Natural killer cell treated with Interleukin-12 subunit alpha and Interleukin-12 subunit beta and Interleukin-15 and Interleukin-18, amount 100 ng/mL, for 72 hours (primary cell): ENCODE measurements at places on chromosomes 7 and 10. TPM values are rescaled to one million over a fixed set of nuclear protein-coding genes. Genes with fewer than 3 reads are reported as not detected.

DNA sequence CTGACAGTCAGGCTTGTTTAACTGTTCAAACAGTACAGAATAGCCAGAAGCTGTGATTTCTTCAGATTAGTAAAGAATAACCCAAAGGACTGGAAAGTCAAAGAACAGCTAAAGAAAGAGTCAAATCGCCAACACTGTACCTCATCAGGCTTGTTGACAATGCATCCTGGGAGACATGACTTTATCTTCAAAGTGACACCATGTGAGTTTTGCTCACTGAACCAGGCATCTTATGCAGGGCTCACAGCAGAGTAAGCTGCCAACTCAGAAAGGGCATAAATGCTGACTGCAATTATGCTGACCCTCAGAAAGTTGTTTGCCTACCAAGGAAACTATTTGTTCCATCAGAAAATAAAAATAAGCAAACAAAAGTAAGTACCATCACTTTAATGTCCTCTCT is 96.4 kb downstream of the MAGI2 start:
- no peak for DNase-seq

GRCh38 chr10:18100669-18101068 is 39.6 kb upstream of the CACNB2 start:
- no peak for DNase-seq

CADPS2 gene
- total RNA-seq, result not detected

EPDR1 gene
- total RNA-seq, result 3.3 TPM

CCDC172 gene
- total RNA-seq, result not detected

- no peak for DNase-seq
These were observed 768 bp downstream of the CHCHD2 start for GRCh38 chr7:56105508-56105907.

GPR15LG gene
- not detected for total RNA-seq

NKX1-2 gene
- total RNA-seq, result not detected

DNA sequence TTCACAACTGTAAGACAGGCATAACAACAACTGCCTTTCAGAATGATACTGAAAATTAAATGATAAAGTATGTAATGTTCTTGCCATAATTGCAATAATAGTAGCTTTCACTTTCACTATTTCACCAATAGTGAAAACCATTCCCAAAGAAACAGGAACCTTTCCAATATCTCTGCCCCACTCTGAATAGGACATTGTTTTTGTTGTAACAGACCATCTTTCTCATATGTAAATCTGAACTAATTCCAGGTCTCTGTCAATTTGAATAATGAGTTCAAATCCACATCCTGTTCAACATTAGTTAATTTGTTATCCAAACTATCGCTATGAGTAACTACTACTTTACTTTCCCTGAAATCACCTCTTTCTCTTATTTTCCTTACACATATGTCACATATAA is 148.0 kb downstream of the LRRN3 start:
- no peak for DNase-seq

- DNase-seq, result no peak
These were observed 19.8 kb upstream of the VWDE start for GRCh38 chr7:12423355-12423996.

DNA sequence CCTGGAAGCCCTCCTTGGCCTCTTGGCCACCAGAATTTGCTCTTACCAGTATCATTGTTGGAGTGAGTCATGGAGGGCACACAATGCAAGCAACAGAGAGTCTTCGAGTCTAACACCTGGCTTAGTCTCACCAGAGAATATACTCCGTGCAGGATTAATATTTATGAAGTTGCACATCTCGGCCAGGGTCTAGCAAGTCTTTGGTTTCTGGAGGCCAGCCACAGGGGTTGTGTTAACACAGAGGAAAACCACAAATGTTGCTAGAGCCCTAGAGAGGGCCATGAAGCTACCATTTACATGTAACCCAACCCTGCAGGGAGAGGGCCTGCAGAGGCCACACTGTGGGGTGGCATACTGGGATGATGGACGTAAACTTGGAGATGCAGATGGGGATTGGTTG is 71.8 kb downstream of the MTPN start:
- no peak for DNase-seq

HIPK2 gene
- 245 TPM for total RNA-seq

DNA sequence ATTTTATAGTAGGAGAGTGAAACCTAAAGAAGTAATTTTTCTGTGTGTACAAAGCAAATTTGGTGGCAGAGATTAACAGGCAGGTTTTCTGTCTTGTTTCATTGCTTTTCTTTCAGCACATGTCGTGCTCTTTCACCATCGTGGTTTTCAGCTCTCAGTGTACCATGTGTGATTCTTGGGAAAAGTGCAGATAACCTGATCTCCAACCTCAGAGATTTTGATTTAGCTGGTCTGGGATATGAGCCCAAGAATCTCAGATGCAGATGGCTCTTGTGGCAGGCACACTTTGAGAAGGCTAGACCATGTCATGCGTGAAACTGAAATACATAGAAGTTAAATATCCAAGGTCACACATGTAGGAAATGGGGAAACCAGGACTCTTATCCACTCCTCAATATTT is 317.4 kb downstream of the EXOC4 start:
- DNase-seq, result no peak

TEX47 gene
- total RNA-seq, result not detected

SPDYE9 gene
- total RNA-seq, result not detected

- no peak for DNase-seq
These were observed 49.9 kb downstream of the COA1 start for GRCh38 chr7:43679210-43680068.

MET gene
- 3.6 TPM for total RNA-seq

DNA sequence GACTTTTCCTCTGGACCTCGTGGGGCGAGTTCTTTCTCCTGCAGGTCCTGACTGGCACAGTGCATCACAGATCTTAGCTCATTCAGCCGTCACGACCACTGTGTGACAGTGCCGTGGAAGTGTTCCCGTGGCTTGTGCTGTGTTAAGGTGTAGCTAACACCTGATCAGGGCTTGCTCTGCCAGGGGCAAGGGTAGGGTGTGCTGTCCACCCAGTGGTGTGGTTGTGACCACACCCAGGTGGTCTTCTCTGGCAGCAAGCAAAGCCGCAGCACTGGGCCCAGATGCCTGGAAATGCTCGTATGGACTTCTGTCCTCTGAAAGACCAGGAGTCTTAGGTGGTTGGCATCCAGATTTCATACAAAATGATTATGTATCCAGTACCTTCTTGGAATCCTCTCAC is 86.2 kb downstream of the GLRX3 start:
- DNase-seq, result no peak
